ENCODE measurements at places on chromosomes 4 and X.
A peak's percentile ranks its signal among the peaks of the same experiment; 100 is the strongest.

- DNase-seq: peak; percentile 15
Observed at GRCh38 chr4:123168812-123169211, 227.8 kb upstream of the SPRY1 start.

DNA sequence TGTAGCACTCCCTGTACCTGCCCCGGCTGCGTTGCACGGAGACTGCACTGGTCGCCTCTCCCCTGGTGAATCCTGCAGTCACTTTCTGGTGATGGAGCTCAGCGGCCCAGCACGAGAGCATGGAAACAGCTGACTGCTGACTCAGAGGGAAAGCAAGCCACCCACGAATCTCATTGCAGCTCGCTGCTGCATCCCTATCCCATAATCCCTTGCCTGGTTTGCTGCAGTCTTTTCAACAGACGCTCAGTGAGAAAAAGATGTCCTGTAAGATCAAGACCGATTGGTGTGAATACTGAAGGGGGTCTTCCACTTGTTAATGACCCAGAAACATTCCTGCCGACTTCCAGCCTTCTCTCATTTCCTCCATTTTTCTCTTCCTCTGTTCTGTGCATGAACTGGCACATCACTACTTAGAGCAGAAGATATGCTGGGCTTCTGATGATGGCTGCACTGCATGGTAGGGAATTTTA, 52.9 kb downstream of the TRIM2 start:
- DNase-seq: peak; percentile 79

DNA sequence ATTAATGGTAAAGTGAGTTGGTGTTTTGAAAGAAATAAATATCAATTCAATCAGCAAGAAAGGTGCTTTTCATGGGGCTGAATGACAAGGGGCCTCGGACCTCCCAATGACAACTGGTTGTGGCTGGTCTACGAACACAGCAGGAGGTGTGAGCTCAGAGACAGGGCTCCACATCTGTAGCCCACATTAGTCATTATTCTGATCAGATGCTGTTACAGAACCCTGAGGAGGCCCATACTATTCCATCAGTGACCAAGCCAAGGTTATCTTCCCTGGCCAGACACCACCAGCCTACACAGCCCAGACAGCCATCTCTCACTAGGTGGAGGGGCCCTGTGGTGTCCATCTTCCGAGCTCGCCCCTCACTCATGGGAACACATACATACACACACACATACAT, 168.8 kb downstream of the SH3KBP1 start:
- DNase-seq: no peak

- DNase-seq: no peak
Observed at GRCh38 chrX:97909245-97909644, 1025.5 kb downstream of the RPA4 start.

DNA sequence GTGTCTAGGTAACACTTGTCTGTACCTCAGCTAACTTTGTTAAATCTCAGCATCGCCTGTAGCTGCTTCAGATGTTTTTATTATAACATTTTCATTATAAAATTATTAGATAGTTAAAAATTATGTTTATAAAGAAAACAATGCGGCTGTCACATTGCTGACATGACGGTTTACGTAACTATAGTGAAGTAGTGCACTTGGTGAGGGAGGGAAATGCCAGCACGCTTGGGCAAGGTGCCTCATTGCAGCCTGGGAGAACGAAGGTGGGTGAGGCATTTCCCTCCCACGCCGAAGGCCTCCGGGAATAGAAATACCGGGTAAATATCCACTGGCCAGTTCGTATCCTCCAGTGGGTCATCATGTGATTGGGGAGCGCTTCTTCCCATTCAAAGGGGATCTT, 15.9 kb downstream of the TMEM187 start:
- no peak for DNase-seq

- DNase-seq: peak; percentile 68
Observed at GRCh38 chr4:8394061-8394519, 46.4 kb downstream of the ACOX3 start.

GRCh38 chr4:47154816-47155370, 123.5 kb downstream of the GABRB1 start:
- DNase-seq: peak; percentile 61

DNA sequence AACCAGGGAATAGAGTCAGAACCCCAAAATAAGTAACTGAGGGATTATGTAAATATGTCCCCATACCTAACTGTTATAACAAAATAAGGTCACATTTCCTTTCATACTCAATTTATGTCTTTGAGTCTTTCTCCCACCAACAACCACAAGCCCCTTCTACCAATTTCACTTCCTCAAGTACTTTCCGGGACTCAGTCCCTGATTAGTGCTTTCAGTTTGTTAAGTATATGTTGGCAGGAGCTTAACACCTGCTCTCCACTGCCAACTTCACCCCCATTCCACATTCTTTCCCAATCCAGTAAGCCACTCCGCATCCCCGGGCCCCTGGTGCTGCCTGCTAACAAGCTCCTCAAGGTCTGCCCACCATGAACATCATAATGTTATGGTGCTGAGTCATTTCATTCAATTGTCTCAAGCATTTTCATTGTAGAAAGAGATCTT, 71.3 kb upstream of the SPRY1 start:
- no peak for DNase-seq

- DNase-seq: no peak
Observed at GRCh38 chr4:34721835-34722234, 1522.5 kb downstream of the ARAP2 start.

DNA sequence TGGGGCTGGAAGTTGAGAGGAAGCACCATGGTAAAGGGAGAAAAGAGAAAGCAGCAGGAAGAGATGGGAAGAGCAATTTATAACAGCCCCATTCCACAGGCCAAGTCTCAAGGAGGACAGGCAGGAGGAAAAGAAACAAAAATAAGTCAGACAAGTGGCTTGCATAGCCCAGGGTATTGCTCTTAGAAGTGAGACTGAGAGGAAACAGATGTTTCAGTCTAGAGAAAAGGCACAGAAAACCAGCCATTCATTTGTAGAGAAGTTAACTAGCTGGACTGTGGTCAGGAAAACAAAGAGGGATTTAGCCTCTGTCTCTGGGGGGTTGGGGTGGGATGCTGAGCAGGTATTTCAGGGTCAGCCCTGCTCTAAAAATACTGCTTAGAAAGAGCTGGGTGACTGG, 175.0 kb upstream of the ARHGEF9 start:
- DNase-seq: no peak

GRCh38 chrX:72029483-72030411, 102.0 kb downstream of the RTL5 start:
- DNase-seq: peak; percentile 67

DNA sequence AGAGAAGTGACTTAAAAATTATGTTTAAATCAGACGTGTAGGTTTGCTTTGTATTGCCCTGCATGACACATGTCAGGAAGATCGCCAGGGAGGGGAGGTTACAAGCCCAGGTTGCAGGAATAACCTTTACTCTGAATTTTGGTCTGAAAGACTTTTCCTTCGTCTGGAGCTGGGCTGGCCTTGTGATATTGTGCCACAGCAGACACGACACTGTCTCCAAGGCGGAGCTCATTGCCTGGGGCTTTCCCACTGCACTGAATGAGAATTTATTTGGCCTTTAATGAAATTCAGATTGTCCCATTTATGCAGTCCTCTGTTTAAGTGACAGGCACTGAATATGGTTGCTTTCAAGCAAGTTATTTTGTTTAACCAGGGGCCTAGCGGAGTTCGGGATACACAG, 45.1 kb downstream of the RHOH start:
- no peak for DNase-seq

GRCh38 chrX:104195489-104196084, 29.3 kb downstream of the FAM199X start:
- peak; percentile 48 for DNase-seq

Data from NCI-H82 (cell line).